Stimulated activated CD4-positive, alpha-beta T cell treated with anti-CD3 and anti-CD28 coated beads, Interleukin-15, amount 100 ng/mL, for 1 hour (primary cell): ENCODE measurements at places on chromosomes 11 and 22.

GRCh38 chr11:65316227-65317024 lies 1.8 kb downstream of the CDC42EP2 start:
- DNase-seq = no peak

GRCh38 chr11:94675239-94675638 lies 92.9 kb upstream of the AMOTL1 start:
- no peak for DNase-seq

DNA sequence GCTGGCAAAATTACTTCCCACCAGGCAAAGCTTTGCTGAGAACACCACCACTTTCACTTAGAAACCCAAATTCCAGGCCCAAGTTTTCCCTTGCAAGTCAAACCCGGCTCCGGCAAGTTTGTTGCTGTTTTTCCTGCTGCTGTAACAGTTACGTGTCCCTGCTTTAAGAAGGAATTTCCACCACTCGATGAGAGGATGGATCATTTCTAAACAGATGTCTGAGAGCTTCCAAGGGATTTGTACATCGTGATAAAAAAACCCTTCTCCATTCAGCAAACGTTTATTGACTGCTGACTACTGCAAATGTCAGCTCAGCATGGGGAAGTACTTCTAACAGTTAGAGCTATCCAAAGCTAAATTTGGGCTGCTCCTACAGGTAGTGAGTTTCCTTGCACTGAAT lies 19.7 kb downstream of the P2RX3 start:
- no peak for DNase-seq

GRCh38 chr11:86698639-86699038 lies 26.2 kb upstream of the ME3 start:
- DNase-seq = no peak

DNA sequence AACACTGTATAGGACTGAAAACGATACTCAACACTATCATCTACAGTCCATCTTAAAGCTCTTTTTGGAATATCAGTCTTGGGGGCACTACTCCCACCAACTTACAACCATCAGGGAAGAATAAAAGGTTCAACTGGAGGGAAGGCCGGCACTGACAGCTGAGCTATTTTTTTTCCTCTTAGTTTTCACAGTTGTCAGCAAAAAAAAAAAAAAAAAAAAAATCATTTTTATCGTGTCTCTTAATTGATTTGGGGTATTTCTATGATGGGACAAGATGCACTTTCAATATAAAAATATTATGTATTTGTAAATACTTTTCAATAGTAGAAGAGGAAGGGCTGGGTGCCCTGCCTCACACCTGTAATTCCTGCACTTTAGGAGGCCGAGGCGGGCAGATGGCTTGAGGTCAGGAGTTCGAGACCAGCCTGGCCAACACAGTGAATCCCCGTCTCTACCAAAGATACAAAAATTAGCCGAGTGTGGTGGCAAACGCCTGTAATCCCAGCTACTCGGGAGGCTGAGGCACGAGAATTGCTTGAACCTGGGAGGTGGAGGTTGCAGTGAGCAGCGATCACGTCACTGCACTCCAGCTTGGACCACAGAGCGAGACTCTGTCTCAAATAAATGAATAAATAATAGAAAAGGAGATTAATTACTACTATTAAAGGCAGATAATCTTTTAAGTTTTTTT lies 1.5 kb downstream of the KIF18A start:
- DNase-seq = no peak

GRCh38 chr11:104098132-104098531 lies 61.7 kb downstream of the DDI1 start:
- DNase-seq = no peak

DNA sequence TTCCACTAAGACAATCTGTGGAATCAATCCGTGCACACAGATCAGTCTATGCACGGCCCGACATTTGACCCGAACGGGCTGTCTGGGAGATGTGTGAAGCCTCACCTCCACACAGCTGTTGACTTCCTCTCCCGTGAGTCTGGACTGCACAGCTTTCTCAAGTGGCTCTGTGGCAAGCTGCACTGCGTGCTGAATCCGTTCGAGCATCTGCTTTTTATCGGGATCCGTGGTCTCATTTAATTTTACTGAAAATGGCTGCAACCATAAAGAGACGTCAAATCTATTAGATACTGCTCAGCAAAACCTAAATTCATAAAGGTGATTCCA lies 19.3 kb downstream of the CARS1 start:
- no peak for DNase-seq

DNA sequence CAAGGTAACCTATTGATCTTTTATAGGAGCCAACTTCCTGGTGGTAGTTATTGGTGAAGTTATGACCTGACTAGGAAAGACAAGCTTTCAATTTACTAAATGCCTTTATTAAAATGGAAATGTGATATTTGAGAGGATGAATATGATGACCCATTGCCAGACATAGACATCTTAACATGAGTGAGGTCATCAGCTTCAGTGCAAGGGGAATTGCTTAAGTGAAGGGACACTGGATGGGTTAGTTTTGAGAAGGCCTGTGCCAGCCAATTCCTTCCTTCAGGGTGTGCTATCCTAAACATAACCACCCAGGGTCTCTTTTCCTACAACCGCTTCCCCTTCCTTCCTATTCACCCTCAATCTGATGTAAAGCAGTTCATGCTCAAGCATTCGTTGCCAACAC lies 21.5 kb downstream of the NAV2 start:
- DNase-seq = no peak

DNA sequence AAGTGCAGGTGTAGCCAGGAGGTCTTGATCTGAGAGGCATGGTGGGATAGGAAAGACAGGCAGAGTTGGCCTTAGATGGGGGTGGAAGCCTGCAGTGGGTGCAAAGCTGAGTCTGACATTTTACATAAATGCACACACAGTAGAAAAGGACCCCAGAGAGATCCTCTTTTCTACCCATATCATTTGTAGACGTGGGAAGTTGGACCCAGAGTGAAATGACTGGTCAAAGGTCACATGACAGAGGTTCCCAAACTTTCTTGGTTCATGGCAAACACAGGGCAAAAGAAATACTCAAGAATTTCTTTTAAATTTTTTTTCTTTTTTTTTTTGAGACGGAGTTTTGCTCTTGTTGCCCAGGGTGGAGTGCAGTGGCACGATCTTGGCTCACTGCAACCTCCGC lies 6.2 kb upstream of the FOXRED2 start:
- DNase-seq = no peak

DNA sequence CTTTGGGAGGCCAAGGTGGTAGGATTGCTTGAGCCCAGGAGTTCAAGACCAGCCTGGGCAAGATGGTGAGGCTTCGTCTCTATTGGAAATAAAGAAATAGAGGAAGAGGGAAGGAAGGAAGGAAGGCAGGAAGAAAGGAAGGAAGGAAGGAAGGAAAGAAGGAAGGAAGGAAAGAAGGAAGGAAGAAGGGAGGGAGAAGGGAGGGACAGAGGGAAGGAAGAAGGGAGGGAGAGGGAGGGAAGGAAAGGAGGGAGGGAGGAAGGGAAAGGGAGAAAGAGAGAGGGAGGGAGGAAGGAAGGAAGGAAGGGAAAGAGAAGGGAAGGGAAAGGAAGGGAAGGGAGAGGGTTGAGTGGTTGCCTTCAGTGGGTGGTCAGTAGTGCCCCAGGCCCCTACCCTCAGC lies 13.9 kb upstream of the PNPLA3 start:
- DNase-seq = no peak

GRCh38 chr11:19890308-19890707 lies 177.7 kb downstream of the NAV2 start:
- no peak for DNase-seq

GRCh38 chr11:11186249-11186648 lies 166.8 kb downstream of the CSNK2A3 start:
- DNase-seq = no peak

- DNase-seq = no peak
Measured at GRCh38 chr11:1129143-1129610, 28.6 kb upstream of the MUC5AC start.

- DNase-seq = no peak
Measured at GRCh38 chr11:10518891-10519290, 22.1 kb downstream of the RNF141 start.

DNA sequence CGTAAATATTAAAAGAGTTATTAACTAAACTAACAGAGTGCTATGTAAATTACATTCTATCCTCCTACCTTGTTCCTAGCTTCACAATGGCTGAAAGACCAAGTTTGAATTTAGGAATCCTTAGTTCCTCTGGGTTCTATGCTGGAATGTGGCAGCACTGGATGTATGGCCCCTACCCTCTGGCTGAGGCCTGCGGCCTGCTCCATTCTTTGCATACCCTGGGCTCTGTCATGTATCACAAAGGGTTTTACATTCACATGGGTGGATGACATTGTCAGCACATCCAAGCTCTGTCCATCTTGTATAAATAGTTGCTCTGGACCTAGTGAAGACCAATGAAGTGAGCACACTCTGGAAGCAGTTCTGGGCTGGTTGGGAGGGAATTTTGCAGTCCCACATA lies 54.5 kb downstream of the AASDHPPT start:
- no peak for DNase-seq

DNA sequence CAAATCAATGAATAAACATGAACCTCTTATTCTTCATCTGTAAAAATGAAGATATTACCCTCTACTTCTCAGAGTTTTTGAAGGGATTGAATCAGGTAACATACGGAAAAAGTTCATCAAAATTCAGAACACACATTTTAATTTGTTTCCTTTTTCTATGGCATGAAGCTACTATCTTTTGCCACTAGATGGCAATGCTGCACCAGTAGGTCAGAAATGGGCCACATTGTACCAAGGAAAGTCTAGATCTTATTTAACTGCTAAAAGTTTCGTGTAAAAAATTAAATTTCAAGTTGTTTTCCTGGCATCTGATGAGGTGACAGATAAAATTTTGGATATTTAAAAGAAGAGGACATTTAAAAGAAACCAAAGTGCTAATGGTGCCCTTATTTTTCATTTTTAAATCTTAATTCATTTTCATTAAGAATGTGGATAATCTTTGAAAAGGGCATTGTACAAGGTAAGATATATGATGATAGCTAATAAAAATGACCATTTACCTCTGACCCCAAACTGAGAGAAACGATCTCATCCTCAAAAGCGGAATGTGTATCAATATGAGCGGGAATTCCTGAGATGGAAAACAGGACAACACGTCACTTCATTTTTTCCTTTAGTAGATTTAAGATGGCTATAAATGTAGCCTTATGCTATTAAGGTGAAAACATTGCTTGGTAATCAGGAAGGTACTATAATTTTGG lies 16.1 kb downstream of the ALKBH8 start:
- no peak for DNase-seq
